ENCODE measurements at places on chromosomes 6 and 20.

GRCh38 chr20:48794816-48795457 lies 32.9 kb downstream of the PREX1 start:
- no peak for DNase-seq

DNA sequence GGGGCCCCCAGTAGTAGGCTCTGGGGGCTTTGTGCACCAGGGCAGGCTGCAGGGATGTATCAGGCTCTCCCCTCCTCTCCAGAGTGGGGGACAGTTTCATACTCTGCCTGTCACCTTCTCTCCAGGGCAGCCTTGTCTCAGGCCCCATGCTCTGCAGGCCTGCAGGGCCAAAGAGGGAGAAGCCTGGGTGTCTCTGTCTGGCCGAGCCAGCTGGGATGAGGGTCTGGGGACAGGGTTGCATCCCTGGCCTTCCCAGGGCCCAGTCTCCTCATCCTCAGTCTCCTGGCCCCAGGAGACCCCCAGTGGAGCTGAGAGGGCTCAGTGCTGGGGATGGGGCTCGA lies 14.8 kb upstream of the IP6K3 start:
- DNase-seq: no peak

- DNase-seq: no peak
These were observed 8.0 kb downstream of the JAG1 start for GRCh38 chr20:10665791-10666190.

DNA sequence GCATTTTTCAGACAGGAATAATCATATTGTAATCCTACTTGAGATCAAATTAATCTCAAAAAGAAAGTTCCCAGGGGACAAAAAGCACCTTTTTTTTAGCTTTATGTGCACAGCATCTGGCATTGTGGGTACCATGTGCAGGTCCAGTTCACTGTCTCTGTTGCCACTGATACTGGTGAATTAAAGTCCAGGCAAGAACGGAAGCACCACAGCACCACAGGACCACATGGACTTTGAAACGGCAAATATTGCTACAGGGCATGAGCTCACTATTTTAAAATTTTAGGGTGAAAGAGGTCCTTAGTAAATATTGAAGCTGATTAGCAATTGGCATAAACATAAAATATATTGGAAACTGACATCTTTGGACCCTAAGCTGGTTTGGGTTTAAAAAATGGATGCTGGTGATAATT lies 709.0 kb downstream of the EPM2A start:
- DNase-seq: no peak

- DNase-seq: no peak
These were observed 82.0 kb downstream of the WASF1 start for GRCh38 chr6:110097443-110097842.

GRCh38 chr20:6130045-6130444 lies 7.2 kb upstream of the FERMT1 start:
- DNase-seq: no peak

GRCh38 chr6:8269872-8270454 lies 165.4 kb downstream of the SLC35B3 start:
- no peak for DNase-seq

- DNase-seq: no peak
These were observed 7.5 kb downstream of the HMGN4 start for GRCh38 chr6:26545627-26546026.

DNA sequence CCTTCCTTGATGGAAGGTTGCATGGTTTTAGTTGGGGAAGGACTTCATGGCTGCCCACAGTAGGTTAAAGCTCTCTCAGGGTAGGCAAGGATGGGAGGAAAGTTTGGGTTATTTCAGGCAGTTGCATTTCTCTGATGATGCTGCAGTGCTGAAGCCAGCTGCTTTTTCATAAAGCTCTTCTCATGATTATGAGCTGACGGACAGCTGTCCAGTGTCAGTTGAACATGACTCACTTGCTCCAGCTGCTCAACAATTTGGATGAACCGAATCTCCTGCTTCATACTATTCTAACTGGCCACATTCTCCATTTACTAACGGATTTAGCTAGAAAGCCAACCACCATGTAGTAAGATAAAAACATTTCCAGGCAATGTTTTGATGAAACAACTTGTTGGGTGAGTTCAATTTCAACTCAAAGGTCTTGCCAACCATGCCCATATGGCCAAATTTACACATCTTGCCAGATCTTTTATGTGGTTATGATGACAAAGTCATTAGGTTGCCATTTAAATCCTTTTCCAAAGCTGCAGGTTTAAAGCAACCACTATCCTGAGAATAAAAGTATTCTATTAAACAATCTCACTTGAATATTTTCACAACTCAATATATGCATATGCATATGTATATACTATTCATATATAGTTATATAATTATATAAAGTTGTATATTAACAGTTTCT lies 125.9 kb downstream of the HS3ST5 start:
- no peak for DNase-seq

Data from stimulated activated CD4-positive, alpha-beta T cell treated with anti-CD3 and anti-CD28 coated beads, Interleukin-4, amount 100 ng/mL, for 24 hours (primary cell).